ENCODE measurements at places on chromosomes 2 and 18. TPM values are rescaled to one million over a fixed set of nuclear protein-coding genes. Genes with fewer than 3 reads are reported as not detected.

Gene CCDC121
- total RNA-seq = 3.8 TPM

Gene SLC4A3
- 0.97 TPM for total RNA-seq

DNA sequence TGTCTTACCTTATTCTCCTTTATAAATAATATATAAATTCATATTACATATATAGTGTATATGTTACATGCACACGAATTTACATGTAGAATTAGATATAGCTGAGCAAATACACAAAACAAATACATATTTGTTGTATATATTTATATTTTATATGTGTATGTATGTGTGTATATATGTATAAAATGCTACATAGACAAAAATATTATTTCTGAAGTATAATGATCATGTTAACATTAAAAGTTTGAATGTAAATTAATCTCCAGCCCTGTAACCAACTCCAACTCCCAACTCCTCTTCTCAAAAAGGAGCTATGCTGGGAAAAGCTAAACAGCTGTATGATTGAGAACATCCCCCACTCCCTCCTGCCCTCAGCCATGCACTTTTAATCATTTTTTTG is 42.7 kb upstream of the RND3 start:
- DNase-seq = no peak

Gene MBD5
- 25.1 TPM for total RNA-seq

DNA sequence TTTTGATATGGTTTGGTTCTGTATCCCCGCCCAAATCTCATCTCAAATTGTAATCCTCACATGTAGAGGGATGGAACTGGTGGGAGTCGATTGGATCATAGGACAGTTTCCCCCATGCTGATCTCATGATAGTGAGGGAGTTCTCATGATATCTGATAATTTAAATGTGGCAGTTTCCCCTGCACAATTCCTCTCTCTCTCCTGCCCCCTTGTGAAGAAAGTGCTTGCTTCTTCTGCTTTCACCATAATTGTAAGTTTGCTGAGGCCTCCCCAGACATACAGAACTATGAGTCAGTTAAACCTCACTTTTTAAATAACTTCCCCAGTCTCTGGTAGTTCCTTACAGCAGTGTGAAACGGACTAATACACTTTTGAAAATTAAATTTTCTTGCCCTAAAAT is 12.3 kb upstream of the KCNJ3 start:
- no peak for DNase-seq

Gene CCDC68
- 64.8 TPM for total RNA-seq

GRCh38 chr2:64793701-64794100 is 140.0 kb upstream of the SERTAD2 start:
- DNase-seq = no peak

DNA sequence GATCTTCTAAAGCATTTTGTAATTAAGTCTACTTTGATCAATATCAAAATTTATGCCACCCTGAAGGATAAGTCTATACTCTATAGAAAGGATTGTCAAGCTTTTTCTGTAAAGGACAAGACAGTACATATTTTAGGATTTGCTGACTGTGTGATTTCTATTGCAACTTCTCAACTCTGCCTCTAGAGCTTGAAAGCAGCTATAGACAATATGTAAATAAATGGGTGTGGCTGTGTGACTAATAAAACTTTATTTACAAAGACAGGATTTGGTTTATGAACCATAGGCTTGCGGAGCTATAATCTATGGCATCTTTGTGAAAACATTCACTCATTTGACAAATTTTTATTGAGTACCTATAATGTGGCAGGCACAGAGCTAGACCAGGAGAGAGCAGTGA is 18.4 kb downstream of the UPP2 start:
- no peak for DNase-seq

DNA sequence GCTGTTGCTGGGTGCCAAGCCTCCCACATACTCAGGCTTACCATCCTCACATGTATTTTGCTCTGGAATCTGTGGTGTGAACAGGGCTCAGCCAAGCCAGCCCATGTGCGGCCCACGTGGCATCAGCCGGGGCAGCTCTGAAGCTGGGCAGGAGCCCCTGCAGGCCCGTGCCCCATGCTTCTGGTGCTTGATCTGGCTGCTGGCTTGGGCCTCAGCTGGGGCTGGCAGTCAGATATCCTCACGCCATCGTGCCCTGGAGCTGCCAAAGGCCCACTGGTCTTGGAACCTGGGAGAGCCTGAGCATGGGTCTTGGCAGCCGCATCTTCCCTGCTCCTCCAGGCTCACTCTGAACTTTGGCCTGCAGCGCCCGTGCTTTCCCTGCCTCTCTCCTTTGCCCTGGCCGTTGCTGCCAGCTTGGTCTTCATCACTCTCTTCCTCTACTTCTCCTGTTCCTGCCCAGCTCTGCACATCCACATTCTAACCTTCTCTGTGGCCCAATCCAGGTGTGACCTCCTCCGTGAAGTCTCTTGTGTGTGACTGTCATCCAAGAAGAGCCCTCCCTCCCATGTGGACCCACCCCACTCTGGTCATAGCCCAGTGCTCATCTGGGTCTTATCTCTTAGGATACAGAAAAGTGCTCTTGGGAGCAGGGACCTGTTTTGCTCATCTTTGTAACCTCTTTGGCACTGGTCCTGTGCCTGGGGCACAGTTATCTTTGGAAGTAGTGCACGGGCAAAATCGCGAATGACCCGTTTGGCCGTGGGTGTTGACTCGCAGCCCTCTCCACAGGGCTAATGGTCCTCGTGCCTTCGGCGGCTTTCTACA is 116.1 kb downstream of the RNF144A start:
- DNase-seq = no peak

DNA sequence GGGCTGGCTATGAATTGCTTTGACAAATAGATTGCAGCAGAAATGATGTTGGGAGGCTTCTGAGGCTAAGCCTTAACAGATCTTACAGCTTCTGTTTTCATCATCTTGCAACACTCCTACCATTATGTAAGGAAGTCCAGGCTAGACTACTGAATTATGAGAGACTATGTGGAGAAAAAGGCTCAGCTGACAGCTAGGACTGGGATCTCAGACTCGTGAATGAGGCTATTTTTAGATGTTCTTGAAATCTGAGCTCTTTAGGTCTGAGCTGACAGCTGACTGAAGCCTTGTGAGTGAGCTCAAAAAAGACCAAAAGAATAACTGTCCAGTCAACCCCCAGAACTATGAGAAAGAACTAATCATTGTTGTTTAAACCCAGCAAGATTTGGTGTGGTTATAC is 70.3 kb downstream of the VWC2L start:
- no peak for DNase-seq

DNA sequence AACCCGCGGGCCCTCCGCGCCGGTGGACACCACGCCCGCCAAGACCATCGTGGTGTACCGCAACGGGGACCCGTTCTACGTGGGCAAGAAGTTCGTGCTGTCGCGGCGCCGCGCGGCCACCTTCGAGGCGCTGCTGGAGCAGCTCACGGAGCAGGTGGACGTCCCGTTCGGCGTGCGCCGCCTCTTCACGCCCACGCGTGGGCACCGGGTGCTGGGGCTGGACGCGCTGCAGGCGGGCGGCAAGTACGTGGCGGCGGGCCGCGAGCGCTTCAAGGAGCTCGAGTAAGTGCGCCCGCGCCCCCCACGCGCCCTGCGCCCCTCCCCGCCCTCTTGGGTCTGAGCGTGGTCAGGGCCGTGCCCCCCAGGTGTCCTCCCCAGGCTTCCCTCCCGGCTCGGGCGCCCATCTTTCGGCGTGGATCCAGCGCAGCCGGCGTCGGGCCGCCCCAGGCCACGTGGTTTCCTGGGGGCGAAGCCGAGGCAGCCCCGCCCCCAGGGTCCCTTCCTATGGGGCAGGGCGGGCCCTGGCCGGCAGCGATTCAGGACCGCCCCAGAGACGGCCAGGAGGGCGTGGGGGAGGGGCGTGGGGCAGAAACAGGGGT is 481 bp downstream of the DCDC2C start:
- no peak for DNase-seq

DNA sequence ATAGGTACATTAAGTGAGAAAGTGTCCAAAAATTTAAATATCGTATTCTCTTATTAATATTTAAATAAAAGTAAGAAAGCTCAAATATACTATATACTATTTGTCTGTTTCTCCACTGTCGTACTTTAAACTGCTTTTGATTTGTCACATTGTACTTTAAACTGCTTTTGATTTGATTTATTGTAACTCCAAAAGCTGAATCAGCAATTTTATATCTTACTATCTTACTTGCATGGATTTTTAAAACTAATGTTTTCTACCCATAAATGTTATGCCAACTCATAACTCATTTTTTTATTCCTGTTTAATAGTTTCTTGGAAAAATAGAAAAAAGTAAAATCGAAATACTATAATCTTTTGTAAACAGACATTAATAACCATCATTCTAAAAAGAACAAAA is 1128.2 kb upstream of the ACVR2A start:
- DNase-seq = no peak

- no peak for DNase-seq
These were observed 77.2 kb downstream of the TSN start for GRCh38 chr2:121832412-121833357.

DNA sequence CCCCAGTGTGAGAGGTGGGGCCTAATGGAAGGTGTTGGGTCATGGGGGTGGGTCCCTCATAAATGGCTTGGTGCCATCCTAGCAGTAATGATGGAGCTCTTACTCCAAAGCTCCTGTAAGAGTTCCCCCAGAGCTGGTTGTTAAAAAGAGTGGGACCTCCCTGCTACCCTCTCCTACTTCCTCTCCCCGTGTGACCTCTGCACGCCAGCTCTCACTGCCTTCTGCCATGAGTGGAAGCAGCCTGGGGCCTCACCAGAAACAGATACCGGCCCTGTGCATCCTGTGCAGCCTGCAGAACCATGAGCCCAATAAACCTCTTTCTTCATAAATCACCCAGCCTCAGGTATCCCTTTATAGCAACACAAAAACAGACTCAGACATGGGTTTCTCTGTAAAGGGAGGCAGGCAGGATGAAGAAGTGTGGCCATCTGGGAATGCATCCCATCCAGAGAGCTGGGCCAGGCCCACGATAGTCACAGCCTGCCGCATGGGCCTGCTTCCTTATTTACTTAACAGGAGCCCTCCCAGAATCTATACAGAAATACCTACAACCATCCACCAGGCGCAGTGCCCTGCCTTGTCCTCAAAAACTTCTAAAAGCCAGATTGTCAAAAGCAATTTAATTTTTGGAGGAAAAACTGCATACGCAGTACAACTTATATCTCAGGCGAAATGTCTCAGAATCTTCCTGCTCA is 7.5 kb downstream of the PRLH start:
- no peak for DNase-seq

All from NCI-H460 (cell line).